ENCODE measurements at places on chromosomes 3 and 15. TPM values are rescaled to one million over a fixed set of nuclear protein-coding genes. Genes with fewer than 3 reads are reported as not detected.

DNA sequence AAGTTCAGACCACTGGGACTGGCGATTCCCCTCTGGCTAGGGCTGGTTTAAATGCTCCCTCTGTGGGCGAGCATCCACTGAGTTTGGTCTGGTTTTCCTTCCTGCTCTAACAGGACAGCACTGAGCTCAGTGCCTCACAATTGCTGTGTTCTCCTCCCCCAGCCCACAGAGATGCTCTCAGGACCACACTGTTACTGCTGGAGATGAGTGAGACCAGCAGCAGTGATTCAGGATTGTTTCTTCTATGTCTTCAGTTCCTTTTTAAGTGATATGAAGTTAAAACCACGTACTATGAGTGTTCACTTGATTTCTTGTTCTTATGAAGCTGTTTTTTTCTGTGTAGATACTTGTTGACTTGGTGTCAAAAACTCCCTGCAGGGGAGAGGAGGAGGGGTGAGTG, 180.4 kb upstream of the COL8A1 start:
- DNase-seq = no peak

UBE2E2 gene
- total RNA-seq = 8.0 TPM

GRCh38 chr15:65663521-65663920, 41.8 kb downstream of the SLC24A1 start:
- peak; percentile 30 for DNase-seq

- DNase-seq = no peak
These were observed 34.4 kb downstream of the CA12 start for GRCh38 chr15:63347074-63347857.

NANOGP8 gene
- not detected for total RNA-seq

GRCh38 chr15:59491062-59491461, 53.1 kb downstream of the FAM81A start:
- DNase-seq = no peak

DNA sequence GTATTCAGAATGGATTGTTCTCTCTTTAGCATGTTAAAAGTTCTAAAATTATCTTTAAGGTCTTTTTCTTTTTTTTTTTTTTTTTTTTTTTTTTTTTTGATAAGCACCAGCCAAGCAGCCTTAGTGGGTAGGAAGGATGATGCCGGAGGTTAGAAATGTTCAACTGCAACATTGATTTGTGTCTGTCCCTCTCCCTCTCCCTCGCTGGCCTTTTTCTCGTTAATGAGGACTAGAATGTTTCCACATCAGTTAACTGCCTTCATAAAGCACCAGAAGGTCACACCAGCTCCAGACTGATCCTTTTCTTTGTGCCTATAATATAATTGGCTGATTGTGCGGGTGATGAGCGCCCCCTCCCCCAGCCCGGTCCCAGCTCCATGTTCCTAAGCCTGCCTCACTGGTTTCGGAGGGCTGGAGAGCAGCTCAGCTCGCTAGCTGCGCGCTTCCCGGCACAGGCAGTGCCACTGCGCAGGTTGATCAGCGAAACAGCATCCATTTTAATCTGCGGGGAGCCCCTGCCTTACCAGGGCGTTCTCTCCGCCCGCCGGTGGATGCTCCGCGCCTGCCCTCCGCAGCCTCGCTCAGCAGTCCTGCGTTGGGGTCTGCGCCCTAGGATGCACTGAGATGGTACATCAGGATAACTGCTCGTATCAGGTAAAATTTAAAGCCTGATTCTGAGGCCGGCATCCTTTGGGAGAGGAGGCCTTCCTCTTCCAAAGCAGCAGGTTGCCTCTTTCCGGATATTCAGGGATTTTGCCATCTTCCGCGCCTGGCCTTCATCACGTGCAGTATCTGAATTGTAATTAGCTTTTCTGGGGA, 148.9 kb upstream of the IL12A start:
- no peak for DNase-seq

DNA sequence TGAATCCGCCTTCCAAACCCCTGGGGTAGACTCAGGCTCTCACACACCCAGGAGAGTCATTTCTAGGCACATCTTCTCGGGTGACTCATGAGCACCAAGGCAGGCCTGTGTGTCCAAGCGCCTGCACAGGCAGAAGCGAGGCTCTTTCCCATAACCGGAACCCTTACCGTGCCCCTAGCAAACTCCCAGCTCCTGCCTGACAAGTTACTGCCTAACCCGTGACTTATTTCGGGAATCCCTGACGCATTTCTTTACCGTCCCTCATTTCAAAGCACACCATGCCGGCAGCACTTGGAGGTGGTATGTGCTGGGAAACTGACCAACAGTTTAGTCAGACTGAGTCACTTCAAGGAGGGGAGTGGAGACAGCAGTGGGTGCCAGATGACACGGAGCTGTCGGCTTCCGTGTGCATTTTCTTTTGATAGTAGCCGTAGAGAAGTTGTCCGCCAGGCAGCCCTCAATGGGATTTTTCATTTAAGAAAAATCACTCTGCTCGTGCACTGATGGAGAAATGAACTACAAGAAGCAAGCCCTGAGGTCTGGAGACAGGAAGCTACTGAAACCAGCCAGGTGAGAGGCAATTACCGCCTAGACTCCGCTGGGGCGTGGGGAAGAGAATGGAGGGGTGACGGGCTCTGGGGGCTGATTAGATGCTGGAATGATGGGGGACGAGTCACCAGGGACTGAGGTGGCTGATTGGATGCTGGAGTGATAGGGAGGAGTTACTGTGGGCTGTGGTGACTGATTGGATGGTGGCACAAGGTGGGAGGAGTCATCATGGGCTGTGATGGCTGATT, 17.3 kb upstream of the HRH1 start:
- DNase-seq = no peak

SPINK8 gene
- total RNA-seq = not detected

GRCh38 chr3:97793420-97794019, 28.3 kb upstream of the CRYBG3 start:
- peak; percentile 80 for DNase-seq

All from activated CD4-positive, alpha-beta T cell treated with anti-CD3 and anti-CD28 coated beads, Interleukin-2, amount 10 ng/mL, durations not matched to agents 24 days and 14 days (primary cell).